ENCODE measurements at places on chromosomes 11 and 22.

- DNase-seq = no peak
Measured at GRCh38 chr22:47608421-47608820, 846.0 kb downstream of the TBC1D22A start.

GRCh38 chr22:49295465-49295743 lies 532.3 kb downstream of the BRD1 start:
- no peak for DNase-seq

- no peak for DNase-seq
Measured at GRCh38 chr22:23267226-23268043, 87.1 kb downstream of the BCR start.

GRCh38 chr22:28911304-28911690 lies 27.9 kb downstream of the ZNRF3 start:
- DNase-seq = no peak

DNA sequence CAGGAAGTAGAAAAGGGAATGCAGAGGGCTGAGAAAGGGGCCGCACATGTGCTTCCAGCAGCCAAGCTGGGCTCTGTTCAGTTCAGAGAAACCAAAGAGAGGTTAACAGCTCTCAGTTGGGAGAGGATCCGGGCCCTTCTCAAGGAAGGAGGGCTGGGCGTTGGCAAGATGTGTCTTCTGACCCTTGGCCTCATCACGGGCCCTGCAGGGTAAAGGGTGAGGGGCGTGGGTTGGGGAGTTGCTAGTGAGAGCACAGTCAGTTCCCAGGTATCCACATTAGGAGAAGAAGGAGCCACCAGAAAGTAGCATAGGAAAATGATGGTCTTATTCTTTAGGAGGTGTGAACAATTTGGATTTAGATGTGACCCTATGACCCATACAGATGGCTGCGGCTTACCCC lies 73.0 kb downstream of the OSBP2 start:
- no peak for DNase-seq

GRCh38 chr11:125245299-125245698 lies 80.7 kb downstream of the PKNOX2 start:
- DNase-seq = no peak
